ENCODE measurements at places on chromosomes 4 and X. TPM values are rescaled to one million over a fixed set of nuclear protein-coding genes. Genes with fewer than 3 reads are reported as not detected.

- no peak for DNase-seq
Observed at GRCh38 chr4:72666910-72667309, 97.9 kb upstream of the ADAMTS3 start.

RASGEF1B gene
- 45.8 TPM for total RNA-seq

DNA sequence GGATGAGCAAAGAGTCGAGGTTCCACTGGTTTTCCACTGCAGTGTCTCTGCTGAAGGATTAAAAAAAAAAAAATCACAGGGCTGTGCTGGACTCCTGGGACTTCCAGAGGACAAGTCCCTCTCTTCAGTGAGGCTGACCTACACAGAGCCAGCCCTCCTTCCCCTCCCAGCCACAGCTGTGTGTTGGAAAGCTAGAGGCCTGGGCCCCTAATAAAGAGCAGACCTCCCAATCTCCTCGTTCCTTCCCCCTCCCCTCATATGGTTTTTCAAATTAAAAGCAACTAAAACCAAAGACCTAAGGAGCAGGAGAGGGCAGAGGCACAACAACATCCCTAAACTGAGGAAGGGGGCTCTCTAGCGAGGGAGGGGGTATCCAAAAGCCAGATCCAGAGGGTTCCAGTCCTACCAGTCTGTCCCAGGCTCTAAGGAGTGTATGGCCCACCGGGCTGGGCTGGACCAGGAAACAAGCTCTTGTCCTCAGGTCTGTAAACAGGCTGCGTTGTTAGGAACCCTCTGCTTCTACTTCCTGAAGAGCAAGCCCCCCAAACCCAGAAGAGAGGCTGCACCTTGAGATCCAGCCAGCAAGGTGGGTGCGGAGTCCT lies 4.0 kb upstream of the PDGFRA start:
- DNase-seq, result no peak

GPRIN3 gene
- total RNA-seq, result 13.2 TPM

GAB3 gene
- total RNA-seq, result 3.9 TPM

DNA sequence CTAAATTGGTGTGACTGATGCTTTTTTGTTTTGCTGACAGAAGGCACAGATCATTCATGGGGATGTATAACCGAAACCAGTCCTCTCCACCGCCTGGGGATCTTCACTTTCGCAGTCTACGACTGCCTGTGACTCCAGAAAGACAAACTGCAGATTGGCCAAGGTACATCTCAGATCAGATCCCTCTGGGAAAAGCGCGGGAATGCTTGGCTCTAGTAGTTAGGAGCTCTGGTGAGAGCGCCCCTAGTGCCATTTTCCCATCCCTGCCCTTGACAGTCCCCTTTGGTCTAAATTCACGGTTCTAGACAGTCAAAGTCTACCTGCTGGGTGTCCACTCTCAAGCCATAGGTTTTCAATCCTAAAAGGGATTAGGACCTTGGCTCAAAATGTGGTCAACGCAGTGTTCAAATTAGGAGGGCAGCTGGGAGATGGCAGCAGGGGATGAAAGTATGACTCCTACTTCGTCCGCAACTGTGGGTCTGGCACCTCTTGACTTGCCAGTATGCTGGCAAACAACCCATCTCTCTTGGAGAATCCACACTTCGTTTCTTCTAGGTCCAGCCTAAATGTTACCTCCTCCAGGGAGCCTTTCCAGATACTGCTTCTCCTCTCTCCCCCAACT lies 6.9 kb upstream of the HAND2 start:
- no peak for DNase-seq

TCP11X2 gene
- not detected for total RNA-seq

DNA sequence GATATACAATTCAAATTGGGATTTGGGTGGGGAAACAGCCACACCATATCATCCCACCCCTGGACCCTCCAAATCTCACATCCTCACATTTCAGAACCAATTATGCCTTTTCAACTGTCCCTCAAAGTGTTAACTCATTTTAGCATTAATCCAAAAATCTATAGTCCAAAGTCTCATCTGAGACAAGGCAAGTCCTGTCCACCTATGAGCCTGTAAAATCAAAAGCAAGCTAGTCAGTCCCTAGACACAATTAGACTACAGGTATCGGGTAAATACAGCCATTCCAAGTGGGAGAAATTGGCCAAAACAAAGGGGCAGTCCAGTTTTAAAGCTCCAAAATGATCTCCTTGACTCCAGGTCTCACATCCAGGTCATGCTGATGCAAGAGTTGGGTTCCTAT lies 128.0 kb downstream of the NBDY start:
- no peak for DNase-seq

DNA sequence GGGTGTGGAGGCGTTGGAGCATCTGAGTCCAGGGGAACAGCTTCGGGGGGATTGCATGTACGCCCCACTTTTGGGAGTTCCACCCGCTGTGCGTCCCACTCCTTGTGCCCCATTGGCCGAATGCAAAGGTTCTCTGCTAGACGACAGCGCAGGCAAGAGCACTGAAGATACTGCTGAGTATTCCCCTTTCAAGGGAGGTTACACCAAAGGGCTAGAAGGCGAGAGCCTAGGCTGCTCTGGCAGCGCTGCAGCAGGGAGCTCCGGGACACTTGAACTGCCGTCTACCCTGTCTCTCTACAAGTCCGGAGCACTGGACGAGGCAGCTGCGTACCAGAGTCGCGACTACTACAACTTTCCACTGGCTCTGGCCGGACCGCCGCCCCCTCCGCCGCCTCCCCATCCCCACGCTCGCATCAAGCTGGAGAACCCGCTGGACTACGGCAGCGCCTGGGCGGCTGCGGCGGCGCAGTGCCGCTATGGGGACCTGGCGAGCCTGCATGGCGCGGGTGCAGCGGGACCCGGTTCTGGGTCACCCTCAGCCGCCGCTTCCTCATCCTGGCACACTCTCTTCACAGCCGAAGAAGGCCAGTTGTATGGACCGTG lies 2.2 kb downstream of the AR start:
- DNase-seq, result no peak

- DNase-seq, result no peak
Observed at GRCh38 chrX:7116081-7116480, 31.4 kb upstream of the STS start.

DNAAF6 gene
- total RNA-seq, result not detected

DNA sequence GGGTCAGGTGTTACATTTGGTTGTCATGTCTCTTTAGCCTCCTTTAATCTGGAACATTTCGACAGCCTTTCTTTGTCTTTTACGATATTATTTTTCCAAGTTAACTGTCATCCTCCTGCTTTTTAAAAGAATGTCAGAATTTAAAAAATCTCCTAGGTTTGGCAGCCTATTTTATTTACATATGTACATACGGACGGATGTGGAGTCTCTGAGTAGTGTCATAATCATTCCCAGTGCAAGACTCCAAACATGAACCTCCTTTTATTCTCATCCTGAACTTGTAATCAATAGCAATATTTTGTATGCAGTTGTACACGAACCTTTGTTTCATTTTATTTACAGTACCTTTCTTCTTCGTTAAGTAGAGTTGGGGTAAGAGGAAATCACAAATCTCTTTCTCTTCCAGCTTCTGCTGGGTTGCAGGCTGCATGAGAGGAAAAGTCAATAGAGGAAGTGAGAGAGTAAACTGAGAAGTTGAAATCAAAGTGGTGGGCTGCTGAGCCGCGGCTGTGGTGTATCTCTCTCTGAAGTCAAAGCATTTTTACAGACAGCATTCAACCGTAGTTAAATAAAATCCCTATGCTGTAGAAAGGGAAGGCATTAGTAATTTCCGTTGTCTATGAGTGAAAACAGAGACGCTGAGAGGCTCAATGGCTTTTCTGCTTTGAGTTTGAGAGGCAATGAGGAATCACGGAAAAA lies 53.9 kb upstream of the RPS6KA3 start:
- no peak for DNase-seq

KCNIP4 gene
- 0.44 TPM for total RNA-seq

DNA sequence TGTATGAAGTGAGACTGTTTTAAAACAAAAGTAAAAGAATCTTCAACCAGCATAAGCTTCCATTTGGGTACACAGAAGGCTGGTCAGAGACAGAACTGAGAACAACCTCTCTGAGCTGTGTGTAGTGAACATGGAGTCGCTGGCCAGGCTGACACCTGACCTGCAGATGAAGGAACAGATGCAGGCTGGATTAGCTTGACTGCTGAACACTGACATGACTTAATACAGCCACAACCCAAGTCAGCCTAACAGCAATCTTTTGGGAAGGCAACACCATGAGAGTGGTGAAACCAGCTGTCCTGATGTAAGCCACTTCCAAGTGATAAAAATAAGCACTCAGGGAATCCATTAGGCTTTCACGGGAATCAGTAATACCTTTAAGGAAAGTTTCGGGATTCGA lies 10.1 kb downstream of the SCARB2 start:
- DNase-seq, result no peak

- DNase-seq, result peak; percentile 67
Observed at GRCh38 chrX:86148024-86148511, at the start of gene DACH2. TSS of gene DACH2 (plus strand) at chrX:86148451.

- no peak for DNase-seq
Observed at GRCh38 chr4:184383497-184384055, 90.8 kb downstream of the IRF2 start.

TRIML2 gene
- not detected for total RNA-seq

KLF3 gene
- total RNA-seq, result 33.4 TPM

FGB gene
- total RNA-seq, result 3.9 TPM

- no peak for DNase-seq
Observed at GRCh38 chr4:48409203-48409602, 67.9 kb downstream of the SLAIN2 start.

DNA sequence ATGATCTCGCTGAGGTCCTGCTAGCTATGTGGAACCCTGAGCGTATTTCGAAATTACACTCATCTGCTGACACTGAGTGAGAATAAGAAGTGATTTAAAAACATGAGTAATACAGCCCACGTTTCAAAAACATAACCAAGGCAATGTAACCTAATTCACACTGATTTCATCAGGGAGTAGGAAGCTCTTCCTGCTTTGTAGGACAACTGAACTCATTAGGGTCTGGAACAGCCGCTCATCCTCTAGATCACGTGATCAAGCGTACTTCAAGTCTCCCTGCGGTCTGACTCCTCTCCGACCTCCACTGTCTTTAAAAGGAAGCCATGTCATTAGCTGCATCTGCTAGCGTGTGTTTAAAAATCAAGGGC lies 138.0 kb downstream of the NSUN7 start:
- no peak for DNase-seq

DNA sequence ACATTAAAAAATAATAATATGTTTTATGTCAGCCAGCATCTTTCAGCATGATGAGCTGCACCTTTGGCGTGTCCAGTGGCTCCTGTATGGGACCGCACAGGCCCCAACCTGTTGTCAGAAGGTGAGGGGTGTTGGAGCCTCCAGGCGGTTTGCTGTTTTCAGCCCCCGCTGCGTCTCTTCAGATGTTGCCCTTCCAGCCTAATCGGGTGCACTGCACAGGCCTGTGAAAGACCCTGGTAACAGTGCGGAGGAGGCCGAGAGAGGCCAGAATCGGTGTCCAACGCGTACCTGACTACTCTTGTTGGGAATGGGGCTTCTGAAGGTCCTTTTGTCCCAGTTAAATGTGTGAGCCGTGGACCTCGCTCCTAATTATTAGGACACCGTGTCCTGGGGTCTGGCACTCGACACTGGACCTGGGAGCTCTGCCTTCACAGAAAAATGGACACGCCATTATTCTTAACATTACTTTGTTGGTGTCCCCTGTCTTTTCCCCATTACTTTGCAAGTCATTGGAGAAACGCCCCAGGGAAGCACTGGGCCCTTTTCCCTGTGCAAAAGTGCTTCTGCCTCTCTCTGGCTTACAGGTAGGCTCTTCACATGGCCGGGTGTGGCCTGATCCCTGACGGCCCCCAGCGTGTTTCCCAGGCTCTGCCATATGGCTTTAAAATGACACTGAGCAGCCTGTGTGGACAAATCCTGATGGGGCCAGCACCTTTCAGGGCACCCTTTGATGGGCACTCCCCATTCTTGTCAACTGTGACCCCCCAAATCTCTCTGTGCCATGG lies 51.2 kb downstream of the TBC1D14 start:
- DNase-seq, result peak; percentile 31

- peak; percentile 19 for DNase-seq
Observed at GRCh38 chr4:2352729-2353221, 65.7 kb downstream of the ZFYVE28 start.

DNA sequence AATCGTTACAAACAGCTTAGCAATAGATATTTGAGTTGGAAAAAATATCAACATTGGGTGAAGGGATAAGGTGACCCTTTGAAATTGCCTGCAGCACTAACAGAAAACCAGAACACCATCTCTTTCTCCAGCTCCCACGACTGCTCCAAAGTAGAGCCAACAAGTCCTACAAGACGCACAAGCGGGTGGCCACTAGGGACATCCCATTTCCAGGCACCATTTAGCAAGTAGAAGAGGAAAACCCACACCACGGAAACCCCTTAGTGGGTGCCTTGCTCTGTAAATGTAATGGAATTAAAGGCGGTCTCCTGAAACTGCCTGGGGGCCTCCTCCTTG lies 1.9 kb downstream of the ARHGAP6 start:
- DNase-seq, result no peak

GRCh38 chr4:5374592-5374991 lies 323.3 kb downstream of the STK32B start:
- DNase-seq, result no peak

- DNase-seq, result no peak
Observed at GRCh38 chr4:181364504-181364903, 878.7 kb upstream of the TENM3 start.

NRK gene
- total RNA-seq, result 0.66 TPM

DNA sequence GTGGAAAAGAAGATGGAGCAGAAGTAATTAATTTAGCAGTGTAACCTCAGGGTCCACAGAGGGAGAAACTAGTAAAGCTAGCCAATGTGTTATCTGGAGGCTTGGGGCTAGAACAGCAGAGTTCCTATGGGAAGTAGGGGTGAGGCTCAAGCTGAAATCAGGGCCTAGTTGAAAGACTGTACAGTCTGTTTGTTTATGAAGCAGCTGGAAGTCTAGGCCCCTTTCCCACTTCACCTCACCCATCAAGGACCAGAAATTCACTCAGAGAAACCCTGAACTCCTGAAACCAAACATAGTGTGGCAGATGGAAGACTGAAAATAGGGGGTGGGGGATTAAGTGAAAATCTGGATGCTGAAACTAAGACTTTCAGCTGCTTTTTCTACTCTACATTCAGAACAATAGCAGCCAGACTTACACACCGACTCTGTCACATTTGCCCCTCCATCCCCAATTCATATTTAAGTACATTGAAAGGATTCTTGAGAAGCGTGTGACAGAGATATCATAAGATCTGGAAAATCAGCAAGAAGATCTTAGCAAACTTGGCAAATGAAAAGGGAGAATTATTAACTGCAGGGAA lies 32.6 kb upstream of the FAM241A start:
- DNase-seq, result no peak

GRCh38 chr4:129446074-129446473 lies 350.1 kb downstream of the C4orf33 start:
- DNase-seq, result no peak

SULT1B1 gene
- 1.6 TPM for total RNA-seq

SLC10A4 gene
- total RNA-seq, result 0.29 TPM

DNA sequence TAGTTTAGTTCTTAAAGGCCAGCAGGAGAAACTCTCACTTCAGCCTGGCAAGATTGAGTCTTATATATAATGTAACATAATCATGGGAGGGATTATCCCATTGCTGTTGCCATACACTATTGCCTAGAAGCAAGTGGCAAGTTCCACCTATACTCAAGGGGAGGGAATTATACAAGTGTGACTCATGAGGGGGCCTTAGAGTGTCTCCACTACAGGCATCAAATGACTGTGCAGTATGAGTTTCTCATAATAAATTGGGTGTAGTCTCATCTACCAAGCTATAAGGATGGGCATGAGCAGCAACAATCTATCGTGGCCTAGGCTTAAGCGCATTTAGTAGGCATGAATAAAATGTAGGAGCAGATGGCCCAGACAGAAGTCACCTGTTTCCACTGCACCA lies 89.1 kb upstream of the C1GALT1C1 start:
- no peak for DNase-seq
